Left lobe of liver (tissue), 2 donors: ENCODE measurements at places on chromosomes 12 and 14.

DNA sequence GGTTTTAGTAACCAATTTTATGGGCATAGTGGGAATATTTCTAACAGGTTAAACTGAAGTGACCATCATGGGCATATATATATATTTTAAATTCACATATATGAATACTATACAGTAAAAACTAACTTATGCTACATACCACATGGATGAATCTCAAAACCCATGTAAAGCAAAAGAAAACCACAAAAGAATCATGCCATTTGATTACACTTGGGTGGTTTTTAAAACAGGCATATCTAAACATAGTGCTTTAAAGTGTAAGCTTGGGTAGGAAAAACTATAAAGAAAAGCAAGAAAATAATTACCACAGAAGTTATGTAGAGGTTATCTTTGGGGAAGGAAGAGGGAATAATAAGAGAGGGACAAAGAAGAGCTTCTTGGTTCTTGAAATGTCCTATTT, 326.1 kb downstream of the NAV3 start:
- no peak for DNase-seq

GRCh38 chr14:24960816-24961215, 89.1 kb downstream of the STXBP6 start:
- no peak for DNase-seq

- no peak for DNase-seq
Observed at GRCh38 chr12:129966146-129966995, 62.5 kb upstream of the TMEM132D start.

DNA sequence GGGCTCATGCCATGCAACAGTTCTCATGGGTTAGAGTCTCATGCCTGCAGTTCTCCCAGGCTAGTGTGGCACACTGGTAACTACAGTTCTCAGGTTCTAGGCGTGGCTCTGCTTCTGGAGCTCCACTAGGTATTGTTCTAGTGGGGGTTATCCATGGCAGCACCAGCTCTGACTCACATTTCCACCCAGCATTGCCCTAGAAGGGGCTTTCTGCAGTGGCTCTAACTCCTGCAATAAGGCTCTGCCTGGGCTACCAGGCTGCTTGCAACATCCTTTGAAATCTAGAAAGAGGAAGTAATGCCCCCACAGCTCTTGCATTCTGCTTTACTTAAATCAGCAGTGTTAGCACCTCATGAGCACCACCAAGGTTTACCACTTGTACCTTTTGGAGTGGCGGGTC, 220.3 kb upstream of the ARID2 start:
- DNase-seq: no peak

- DNase-seq: no peak
Observed at GRCh38 chr14:76742966-76743365, 18.3 kb upstream of the VASH1 start.

DNA sequence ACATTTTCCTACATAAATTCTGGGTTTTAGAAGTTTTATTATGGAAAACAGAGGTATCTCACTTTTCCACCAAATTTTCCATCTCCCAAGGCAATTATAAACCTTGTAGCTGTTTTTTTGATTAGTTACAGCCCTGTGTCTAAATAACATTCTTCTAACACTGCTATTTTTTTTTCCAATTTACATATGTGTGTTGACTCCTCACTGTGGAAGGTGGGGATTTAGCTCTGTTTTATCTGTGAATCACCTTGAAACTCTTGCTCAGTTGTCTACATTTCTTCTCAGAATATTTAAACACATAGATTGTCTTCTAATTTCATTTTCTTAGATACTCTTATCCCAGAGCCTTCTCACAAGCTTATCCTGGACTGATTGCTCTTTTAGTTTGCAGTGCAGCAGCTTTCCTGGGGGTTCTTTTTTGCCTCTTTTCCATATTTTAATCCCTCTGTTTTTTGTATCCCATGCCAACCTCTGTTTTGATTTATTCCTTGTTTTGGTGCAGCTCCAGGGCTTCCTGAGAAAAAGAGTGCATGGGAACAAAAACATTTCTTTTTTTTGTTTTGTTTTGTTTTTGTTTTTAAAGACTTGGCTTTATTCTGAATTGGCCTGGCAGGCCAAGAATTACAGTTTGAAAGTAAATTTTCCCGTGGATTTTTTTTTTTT, 36.7 kb downstream of the TBC1D15 start:
- DNase-seq: no peak

DNA sequence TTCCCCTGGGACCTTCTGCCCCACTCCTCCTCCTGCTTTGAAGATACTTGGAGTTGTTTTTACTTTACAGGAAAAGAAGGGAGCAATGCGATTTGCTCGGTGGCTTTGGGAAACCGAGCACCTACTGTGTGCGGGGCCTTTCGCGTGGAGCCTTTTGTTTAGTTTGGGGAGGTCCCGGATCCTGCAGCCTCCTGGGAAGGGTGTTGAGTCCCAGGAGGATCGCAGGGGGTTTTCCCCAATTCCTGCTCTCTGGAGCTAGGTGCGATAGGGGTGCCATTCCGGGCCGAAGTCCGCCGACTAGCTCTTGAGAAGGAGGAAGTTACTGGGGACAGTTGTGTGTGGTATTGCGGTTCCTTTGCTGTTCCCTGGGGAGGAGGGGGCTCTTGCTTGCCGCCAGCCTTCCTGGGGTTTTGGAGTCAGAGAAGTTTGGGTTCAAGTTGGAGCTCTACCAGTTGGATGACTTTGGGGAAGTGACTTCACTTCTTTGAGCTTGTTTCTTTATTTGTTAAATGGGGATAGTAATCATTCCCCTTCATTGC, 1.1 kb downstream of the BRI3BP start:
- no peak for DNase-seq

DNA sequence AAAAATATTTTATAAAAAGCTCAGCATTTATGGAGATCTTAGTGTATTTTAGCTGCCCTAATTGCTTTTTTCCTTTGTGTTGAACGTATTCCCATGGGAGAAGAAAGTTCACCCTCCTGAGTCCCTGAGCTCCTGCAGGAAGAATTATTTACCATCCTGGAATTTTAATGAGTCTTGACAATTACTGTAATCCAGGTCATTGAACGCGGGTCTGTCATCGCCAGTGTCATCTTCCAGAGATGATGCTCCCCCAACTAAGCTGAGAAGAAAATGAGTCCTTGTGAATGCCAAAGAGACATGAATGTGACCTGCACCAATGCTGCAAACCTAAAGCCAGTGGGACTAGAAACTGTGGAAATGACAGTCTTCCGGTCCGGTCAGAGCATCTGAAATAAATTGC, 129.5 kb downstream of the FBXL14 start:
- DNase-seq: no peak

DNA sequence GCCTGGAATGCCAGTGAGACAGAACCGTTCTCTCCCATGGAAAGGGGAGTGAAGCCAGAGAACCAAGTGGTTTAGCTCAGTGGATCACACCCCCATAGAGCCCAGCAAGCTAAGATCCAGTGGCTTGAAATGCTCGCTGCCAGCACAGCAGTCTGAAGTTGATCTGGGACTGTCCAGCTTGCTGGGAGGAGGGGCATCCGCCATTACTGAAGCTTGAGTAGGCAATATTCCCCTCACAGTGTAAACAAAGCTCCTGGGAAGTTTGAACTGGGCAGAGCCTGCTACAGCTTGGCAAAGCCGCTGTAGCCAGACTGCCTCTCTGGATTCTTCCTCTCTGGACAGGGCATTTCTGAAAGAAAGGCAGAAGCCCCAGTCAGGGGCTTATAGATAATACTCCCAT, 374.3 kb upstream of the DCN start:
- no peak for DNase-seq

- DNase-seq: no peak
Observed at GRCh38 chr12:77354766-77355362, 289.5 kb upstream of the E2F7 start.

DNA sequence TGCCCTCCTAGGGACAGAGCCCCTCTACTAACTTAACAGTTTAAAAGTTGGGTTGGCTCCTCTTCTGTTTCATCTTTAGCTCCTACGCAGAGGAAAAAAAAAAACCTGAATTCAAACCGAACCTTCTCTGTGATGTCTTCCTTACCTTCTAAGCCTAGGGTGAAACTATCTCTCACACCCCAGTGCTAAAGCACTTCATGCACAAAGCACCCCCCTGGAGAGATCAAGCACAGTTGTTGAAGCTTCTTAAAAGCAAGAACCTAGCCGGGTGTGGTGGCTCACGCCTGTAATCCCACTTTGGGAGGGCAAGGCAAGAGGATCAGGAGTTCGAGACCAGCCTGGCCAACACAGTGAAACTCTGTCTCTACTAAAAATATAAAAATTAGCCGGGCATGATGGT, 37.6 kb downstream of the CORO1C start:
- DNase-seq: no peak

GRCh38 chr12:74689929-74690328, 152.3 kb downstream of the ATXN7L3B start:
- DNase-seq: no peak

GRCh38 chr14:100687386-100687785, 39.3 kb upstream of the DLK1 start:
- no peak for DNase-seq
